ENCODE measurements at places on chromosomes 1 and 21. TPM values are rescaled to one million over a fixed set of nuclear protein-coding genes. Genes with fewer than 3 reads are reported as not detected.
A peak's percentile ranks its signal among the peaks of the same experiment; 100 is the strongest.

DNA sequence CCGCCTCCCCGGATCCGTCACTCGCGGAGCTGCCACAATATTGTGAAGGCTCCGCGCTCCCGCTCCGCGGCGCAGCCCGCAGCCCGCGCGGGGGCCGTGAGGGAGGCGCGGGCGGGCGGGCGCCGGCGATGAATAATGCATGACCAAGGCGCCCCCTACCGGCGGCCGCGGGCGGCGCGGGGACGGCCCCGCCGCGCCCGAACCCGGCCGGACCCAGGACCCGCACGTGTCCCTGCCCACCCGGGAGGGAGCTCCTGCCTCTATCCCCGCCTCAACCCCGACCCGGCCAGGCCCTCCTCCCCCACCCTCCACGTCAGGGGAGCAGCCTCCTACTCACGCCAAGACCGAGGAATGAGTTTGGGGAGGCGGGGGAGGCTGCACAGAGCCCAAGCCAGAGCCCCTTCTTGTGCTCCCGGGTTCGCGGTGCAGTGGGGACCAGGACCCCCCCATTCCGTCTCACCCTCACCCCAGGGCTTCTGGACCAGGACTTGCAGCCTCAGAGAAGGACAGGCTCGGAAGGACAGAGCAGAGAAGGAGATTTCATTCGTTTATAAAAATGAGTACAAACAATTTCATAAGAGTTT, 70.8 kb upstream of the CASZ1 start:
- H3K27ac ChIP-seq, result no peak overlapping the region
- H3K27me3 ChIP-seq, result no peaks in the 10 kb centered on the region
- no peaks in the 10 kb centered on the region for H3K36me3 ChIP-seq
- peak; percentile 62 for DNase-seq
- H3K4me1 ChIP-seq, result no peaks in the 10 kb centered on the region
- peak overlapping the region; percentile 47 for H3K4me3 ChIP-seq

Gene FMOD
- 72.1 TPM for total RNA-seq

GRCh38 chr1:34086561-34086960, 78.5 kb downstream of the CSMD2 start:
- H3K36me3 ChIP-seq, result no peaks in the 10 kb centered on the region
- H3K4me1 ChIP-seq, result no peaks in the 10 kb centered on the region
- H3K4me3 ChIP-seq, result no peak overlapping the region
- DNase-seq, result no peak
- H3K27me3 ChIP-seq, result no peaks in the 10 kb centered on the region
- no peak overlapping the region for H3K27ac ChIP-seq

- no peaks in the 10 kb centered on the region for H3K27me3 ChIP-seq
- no peaks in the 10 kb centered on the region for H3K36me3 ChIP-seq
- H3K4me3 ChIP-seq, result no peak overlapping the region
- H3K27ac ChIP-seq, result no peak overlapping the region
These were observed 177.1 kb downstream of the HHAT start for GRCh38 chr1:210505601-210506496.

DNA sequence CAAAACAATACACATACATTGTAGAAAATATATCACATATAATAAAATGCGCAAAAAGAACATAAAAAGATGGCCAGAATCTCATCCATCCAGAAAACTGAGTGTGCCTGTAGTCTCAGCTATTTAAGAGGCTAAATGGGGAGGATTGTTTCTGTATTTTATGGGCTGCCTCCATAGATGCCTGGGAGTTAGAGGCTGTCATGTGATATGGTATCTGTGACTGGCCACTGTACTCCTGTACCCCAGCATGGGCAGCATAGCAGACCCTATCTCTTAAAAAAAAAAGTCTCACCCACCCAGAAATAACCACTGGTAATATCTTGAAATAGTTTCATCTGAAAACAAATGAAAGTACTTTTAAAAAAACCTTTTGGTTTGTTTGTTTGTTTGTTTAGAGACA, 3.5 kb upstream of the TLCD4 start:
- no peaks in the 10 kb centered on the region for H3K4me1 ChIP-seq
- H3K27me3 ChIP-seq, result no peaks in the 10 kb centered on the region
- H3K27ac ChIP-seq, result no peak overlapping the region
- no peaks in the 10 kb centered on the region for H3K36me3 ChIP-seq
- H3K4me3 ChIP-seq, result no peak overlapping the region
- DNase-seq, result no peak

DNA sequence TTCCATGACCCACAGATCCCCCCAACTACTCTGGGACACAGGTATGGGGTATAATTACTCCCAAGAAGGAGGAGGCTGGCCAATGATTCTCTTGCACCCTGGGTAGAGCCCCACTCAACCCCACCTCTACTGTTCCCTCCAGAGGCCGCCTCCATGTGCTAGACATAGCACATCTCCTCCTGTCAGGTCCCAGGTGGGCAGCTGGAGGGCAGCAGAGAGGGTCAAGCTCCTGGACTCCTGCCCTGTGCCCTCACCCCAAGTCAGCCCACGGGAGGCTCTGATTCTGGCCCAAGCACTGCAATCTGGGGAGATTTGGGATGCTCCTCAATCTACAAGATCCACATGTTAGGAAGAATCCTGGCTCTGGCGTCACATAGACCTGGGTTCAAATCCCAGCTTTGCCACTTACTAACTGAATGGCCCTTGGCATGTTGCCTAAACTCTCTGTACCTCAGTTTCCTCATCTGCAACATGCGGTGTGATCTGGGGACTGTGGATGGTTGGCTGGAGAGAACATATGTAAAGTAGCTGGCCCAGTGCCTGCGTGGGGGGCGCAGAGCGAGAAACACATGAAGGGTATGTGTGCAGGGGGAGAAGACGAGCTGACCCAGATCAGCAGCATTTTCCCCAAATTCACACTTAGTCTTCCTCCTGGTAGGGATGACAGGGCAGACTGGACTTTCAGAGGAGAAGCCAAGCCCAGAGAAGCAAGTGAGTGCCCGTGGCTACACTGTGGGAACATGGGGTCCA, 23.2 kb downstream of the TNNT2 start:
- no peak overlapping the region for H3K27ac ChIP-seq
- no peaks in the 10 kb centered on the region for H3K4me1 ChIP-seq
- H3K27me3 ChIP-seq, result no peaks in the 10 kb centered on the region
- H3K36me3 ChIP-seq, result no peaks in the 10 kb centered on the region
- H3K4me3 ChIP-seq, result no peak overlapping the region
- no peak for DNase-seq

GRCh38 chr1:112359961-112360767, 35.9 kb upstream of the CTTNBP2NL start:
- no peaks in the 10 kb centered on the region for H3K4me1 ChIP-seq
- H3K36me3 ChIP-seq, result no peaks in the 10 kb centered on the region
- H3K4me3 ChIP-seq, result peak overlapping the region; percentile 7
- H3K27ac ChIP-seq, result peak overlapping the region; percentile 85

GRCh38 chr1:69750638-69751037, 182.9 kb downstream of the LRRC7 start:
- no peaks in the 10 kb centered on the region for H3K4me1 ChIP-seq
- no peak overlapping the region for H3K27ac ChIP-seq
- DNase-seq, result no peak
- H3K36me3 ChIP-seq, result no peaks in the 10 kb centered on the region
- no peaks in the 10 kb centered on the region for H3K27me3 ChIP-seq

- H3K27me3 ChIP-seq, result no peaks in the 10 kb centered on the region
These were observed 88.8 kb upstream of the ZBTB40 start for GRCh38 chr1:22362626-22363402.

Gene FMO2
- 74.4 TPM for total RNA-seq

Measured in uterus (tissue), 4 donors.